ENCODE measurements at places on chromosomes 5 and 9.
A peak's percentile ranks its signal among the peaks of the same experiment; 100 is the strongest.

GRCh38 chr9:81613002-81613812 is 76.1 kb downstream of the TLE1 start:
- no peak for DNase-seq

DNA sequence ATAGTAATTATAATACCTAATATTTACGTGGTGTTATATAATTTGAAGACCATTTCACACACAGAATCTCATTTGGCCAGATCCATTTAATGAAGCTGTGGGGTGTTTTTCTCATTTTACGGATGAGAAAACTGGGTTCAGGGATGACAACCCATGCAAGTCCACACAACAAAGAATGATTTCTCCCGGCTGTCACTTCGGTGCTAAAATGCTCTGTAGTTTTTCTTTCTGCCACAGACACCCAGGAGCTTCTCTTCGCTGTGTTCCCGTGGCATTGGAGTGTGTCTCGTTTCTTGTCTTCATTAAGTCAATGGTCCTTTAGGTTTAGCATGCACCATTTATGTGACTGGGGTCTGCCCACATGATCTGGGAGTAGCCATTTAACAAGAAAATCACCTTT is 308.5 kb downstream of the ENC1 start:
- no peak for DNase-seq

- no peak for DNase-seq
Observed at GRCh38 chr5:157336423-157336744, 70.5 kb downstream of the CYFIP2 start.

- no peak for DNase-seq
Observed at GRCh38 chr9:96107436-96107835, 194.5 kb downstream of the HSD17B3 start.

GRCh38 chr5:145772466-145772865 is 62.7 kb downstream of the PRELID2 start:
- no peak for DNase-seq

DNA sequence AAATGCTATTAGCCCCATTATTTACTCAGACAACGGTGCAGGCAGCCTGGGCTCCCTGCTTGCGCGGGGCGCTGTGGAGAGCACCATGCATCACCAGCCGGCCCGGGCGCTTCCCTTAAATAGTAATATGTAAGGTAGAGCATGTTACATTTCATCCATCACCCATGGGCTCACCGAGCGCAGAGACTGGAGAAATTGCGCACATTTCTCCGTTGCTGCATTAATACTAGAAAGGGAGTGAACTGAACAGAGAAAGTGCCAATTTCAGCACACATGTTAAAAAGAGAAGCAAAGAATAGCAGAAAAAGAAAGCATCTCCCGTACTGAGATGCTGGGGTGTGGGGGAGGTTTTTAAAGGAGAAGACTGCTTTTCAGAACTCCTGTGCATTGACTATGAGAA is 400.3 kb downstream of the ZSWIM6 start:
- no peak for DNase-seq

DNA sequence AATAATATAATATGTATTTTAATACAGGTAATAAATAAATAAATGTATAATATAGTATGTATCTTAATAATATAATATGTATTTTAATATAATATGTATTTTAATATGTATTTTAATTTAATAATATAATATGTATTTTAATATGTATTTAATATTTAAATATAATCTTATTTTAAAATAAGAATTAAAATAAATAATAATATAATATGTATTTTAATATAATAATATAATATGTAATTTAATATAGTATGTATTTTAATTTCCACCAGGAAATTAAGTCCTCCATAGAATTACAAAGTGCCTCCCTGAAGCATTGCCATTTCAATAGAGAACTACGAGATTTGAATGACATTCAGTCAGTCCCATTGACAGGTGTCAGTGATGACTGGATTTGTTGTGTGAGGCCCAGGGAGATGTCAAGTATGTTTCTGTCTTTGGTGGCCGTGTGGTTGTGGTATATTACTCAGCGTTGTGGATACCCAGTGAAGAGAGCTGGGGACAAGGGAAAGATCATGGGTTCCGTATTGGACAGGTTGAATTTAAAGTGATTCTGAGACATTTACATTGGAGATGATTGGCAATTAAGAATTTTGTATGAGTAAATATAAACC is 14.2 kb upstream of the C5orf46 start:
- no peak for DNase-seq

- DNase-seq: no peak
Observed at GRCh38 chr9:26263478-26263877, 585.2 kb upstream of the TUSC1 start.

GRCh38 chr9:134426436-134426835 is 100.2 kb downstream of the RXRA start:
- DNase-seq: no peak

- peak; percentile 67 for DNase-seq
Observed at GRCh38 chr9:100216178-100216787, 117.2 kb downstream of the INVS start.

GRCh38 chr9:126724226-126724625 is 80.6 kb upstream of the ZBTB43 start:
- DNase-seq: no peak

GRCh38 chr5:170342153-170342725 is 44.7 kb upstream of the LCP2 start:
- DNase-seq: no peak

DNA sequence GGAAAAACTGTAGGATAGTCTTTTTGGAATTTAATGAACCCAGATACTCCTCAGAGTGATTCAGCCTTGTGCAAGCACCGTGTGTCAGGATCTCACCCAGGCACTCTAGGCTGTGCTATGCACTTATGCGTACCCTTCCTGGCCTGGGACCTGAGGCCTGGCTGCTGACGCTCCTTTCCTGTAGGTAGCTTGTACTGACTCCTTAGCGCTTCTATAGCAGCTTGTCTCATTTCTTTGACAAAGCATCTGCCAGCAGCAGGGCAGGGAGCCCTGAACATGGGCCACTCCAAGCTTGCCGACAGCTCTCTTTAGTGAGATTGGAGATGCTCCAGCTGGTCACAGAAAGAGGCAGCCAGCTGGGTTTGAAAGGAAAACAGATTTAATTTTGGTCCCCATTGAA is 147.3 kb downstream of the SGCD start:
- DNase-seq: no peak

DNA sequence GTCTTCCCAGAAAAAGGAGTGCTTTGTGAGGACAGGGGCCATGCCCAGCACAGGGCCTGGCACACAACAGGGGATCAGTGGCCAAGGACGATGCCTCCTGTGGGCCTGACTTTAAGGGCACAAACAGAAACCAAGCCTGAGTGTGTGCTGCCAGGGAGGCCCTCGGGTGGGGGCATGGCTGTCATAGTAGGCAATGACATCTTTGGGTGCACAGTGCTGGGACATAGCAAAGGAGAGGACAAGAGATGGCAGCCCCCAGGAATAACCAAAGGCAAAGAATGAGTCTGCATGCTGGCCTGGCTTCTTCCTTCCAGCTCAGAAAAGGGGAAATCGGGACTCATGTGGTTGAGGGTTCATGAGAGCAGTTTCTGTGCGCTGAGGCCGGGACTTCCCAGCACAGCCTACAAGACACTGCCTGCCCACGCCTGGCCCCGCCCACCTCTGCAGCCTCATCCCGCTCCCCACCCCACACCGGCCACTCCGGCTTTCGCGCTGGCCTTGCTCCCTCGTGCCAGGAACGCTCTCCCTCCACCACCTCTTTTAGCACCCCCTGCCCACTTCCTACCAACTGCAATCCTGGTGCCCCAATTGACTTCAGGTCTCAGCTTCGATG is 13.8 kb upstream of the LHX2 start:
- no peak for DNase-seq

GRCh38 chr5:125452991-125453390 is 706.6 kb upstream of the ZNF608 start:
- DNase-seq: no peak

- no peak for DNase-seq
Observed at GRCh38 chr9:138096519-138096845, 218.9 kb downstream of the CACNA1B start.

GRCh38 chr9:91547081-91547480 is 123.4 kb upstream of the NFIL3 start:
- DNase-seq: no peak

GRCh38 chr9:26043431-26043830 is 365.2 kb upstream of the TUSC1 start:
- no peak for DNase-seq

- no peak for DNase-seq
Observed at GRCh38 chr5:169165052-169165451, 135.9 kb downstream of the SLIT3 start.

- no peak for DNase-seq
Observed at GRCh38 chr9:84669288-84670137, at the start of gene NTRK2. NTRK2 (plus strand) TSS chr9:84669729; CDS start chr9:84670749, 1,020 bp downstream.

- DNase-seq: no peak
Observed at GRCh38 chr5:33657804-33658440, 217.2 kb downstream of the TARS1 start.

DNA sequence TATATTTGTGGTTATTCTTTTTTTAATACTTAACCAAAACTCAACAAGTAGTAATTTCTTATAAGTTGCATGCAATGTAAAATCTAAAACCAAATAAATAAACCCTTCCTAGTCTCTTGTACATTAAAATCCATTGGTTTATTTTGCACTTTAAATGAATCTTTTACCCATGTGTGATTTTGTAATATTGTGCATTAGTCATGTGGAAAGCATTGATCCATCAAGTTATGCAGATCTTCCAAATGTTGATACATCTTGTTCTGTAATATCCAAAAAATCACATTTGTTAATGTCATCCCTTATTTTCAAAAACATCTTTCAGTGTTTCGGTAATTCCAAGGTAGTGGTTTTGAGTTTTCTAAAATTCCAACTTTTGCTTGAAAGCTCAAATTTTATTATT is 63.3 kb downstream of the CWC27 start:
- DNase-seq: no peak
